ENCODE measurements at places on chromosomes 6 and 20.

DNA sequence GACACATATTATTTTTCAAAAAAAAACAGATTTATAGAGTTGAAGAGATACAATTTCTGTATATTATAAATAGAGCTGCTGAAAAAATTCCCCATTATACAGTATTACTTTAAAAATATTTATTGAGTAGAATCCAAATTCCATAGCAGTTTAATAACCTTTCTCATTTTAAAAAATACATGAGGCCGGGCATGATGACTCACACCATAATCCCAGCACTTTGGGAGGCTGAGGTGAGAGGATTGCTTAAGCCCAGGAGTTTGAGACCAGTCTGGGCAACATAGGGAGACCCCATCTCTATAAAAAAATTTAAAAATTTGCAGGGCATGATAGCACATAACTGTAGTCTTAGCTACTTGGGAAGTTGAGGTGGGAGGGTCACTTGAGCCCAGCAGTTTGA lies 13.0 kb downstream of the ATRN start:
- DNase-seq: no peak

DNA sequence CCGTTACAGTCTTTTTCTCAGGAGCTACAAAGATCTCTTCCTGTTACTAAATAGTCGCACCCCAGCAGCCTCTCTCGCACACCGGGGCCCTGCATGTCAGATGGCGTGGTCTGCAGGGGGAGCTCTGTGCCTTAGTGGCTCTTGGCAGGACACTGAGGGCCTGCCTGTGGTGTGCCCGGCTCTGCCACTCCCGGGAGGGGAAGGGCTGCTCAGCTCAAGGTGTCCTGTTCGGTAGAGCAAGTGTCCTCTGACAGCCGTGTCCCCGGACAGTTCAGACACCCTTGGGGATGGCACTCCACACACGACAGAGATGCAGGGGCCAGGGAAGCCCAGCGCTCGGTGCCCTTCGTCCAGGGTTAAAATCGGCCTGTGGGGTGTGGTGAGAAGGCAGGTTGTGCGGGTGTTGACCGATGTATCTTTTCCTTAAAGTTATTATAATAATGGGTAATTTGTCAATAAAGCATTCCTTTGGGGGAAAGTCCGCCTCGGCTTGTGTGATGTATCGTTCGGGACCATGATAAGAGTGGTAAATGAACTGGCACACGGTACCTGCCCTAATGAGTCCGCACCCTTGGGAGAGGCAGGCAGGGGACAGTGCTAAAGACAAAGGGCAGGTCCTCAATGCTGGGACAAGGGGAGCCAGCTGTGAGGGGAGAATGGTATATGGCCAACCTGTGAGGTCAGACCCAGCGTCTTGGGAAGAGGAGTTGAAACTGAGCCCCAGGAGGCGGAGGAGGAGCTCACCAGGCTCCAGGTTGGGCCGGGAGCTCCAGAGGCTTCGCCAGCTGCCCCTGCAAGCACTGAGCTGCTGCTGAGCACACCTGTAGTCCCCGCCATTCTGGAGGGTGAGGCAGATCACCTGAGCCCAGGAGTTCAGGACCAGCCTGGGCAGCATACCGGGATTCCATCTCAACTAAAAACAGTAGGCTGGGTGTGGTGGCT lies 3.6 kb upstream of the DNAJC5 start:
- no peak for DNase-seq

DNA sequence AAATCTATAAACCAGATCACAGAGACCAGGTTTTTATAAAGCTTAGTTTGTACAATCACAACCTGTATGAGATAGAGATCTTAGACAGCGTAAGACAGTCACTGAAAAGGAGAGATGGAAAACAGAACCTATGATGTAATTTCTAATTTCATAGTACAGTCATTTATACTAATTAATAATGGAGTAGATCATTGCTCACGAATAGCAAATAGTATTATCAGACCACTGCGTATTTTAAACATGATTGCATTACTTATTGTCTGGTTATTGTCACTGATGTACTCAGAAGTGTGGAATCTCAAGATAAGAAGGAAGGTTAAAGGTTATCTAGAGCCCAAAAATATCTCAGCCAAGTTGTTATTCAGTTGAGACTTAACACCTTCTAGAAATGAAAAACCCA lies 115.6 kb downstream of the KHDC1L start:
- DNase-seq: no peak

- DNase-seq: no peak
Observed at GRCh38 chr6:26029857-26030653, 57.2 kb upstream of the HFE start.

GRCh38 chr6:36216559-36216958 lies 20.0 kb downstream of the BRPF3 start:
- no peak for DNase-seq

DNA sequence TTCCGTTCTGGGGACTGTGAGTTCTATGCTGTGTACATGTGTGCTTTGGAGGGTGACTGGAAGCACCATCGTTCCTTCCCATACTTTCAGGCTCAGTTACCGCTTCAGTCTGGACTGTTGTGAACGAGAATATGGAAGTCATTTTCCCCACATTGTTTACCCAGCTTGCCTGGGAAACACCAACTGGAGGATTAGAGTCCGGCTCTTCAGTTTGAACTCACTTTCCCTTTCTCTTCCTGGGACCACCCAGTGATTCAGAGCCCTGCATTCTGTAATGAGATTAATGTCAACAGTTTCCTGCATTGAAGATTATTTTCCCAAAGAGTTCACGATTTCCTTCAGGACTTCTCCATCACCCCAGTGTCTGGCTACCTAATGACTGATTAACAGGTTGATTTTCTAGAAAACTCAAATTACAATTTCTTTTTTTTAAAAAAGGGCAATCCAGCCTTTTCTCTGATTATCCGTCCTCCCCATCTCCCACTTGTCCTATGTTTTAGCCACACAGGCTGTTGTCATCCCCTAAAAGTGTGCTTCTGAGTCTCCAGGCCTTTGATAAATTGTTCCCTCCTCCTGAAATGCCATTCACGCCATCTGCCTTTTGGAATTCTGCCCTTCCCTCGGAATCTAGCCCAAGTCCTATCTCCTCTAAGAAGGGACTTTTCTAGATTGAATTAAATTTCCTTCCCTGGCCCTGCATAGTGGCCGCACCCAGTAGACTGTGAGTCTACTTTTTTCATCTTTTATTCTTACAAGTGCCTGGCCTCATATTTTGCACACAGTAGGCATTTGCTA lies 3.3 kb upstream of the TAGAP start:
- no peak for DNase-seq

GRCh38 chr6:126156973-126157372 lies 170.6 kb downstream of the TRMT11 start:
- DNase-seq: no peak

- DNase-seq: no peak
Observed at GRCh38 chr6:148557796-148558321, 189.0 kb upstream of the UST start.

- DNase-seq: no peak
Observed at GRCh38 chr6:165052561-165053480, 256.6 kb downstream of the C6orf118 start.

GRCh38 chr6:169803271-169803811 lies 51.9 kb downstream of the ERMARD start:
- no peak for DNase-seq

GRCh38 chr6:83558975-83559374 lies 46.6 kb downstream of the PRSS35 start:
- no peak for DNase-seq

- no peak for DNase-seq
Observed at GRCh38 chr6:117480651-117481050, 1.8 kb upstream of the DCBLD1 start.

DNA sequence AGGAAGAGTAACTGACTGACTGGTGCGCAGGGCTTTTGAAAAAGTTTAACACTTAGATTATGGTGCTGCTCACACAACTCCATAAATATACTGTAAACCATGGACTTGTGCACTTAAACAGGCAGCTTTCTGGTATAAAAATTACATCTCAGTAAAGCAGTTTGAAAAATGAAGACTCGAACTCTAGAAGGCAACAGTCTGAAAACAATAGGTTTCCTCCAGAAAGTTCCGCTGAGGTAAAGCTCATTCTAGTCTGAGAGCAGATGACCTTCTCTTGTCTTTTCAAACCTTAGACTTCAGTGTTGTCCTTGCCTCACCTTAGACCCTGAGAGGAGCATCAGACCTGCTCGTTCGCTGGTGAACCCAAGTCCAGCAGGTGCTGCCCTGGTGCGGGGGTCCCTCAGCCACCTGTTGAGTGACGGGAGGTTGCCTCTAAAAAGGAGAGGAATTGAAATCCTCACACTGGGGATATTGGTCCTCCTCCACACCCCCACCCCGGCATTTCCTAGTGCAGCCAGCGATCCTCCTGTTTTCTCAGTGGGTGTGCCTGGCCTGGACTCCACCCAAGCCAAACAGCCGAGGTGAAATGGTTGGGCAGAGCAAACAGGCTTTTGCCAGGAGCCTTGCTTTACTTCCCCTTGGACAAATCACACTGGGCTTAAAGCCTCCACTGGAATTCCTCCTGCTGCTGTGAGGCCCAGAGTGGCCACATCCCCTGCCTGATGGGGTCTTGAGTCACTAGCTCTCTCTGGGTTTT lies 14.7 kb upstream of the PYGB start:
- DNase-seq: no peak

DNA sequence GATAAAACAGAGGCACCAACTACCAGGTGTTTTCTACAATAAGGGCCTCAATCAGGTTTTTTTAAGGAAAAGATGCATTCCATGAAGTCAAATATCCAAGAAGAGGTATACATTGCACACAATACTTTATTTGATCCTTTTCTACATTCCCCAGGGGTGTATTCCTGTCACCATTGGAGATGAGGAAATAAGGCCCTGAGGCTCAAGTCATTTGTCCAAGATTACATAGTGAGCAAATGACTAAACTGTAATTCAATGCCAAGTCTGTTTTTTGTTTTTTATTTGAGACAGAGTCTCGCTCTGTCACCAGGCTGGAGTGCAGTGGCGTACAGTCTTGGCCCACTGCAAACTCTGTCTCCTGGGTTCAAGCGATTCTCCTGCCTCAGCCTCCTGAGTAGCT lies 69.2 kb upstream of the CDYL start:
- DNase-seq: no peak

- no peak for DNase-seq
Observed at GRCh38 chr6:25756382-25757363, 2.1 kb downstream of the SLC17A4 start.

DNA sequence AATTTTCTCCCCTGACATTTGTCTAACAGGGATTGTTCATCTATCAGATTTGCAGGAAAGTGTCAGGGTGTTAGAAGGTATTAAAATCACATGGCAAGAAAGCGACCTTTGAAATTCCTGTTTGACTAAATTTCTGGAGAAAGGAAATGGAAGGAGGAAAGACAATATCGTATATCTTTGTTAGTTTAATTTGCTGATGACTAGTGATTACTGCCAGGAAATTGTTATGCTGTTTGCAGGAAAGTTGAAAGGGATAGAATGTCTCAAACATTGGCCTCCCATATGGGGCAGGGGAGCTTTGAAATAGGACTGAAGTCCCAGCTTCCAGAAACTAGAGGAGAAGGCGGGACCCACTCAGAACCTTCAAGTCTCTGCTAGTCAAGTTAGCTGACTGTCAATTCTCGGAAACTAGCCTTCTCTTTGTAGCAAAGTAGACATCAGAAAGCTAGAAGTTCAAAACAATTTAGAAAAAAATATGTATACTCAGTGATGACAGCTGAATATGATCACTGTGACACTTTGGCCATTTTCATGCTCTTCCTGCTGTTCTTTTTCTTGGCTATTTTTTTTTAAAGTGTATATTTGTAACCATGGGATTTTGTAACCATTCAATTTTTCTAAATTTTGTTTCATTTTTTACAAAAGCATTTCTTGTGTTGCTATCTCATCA lies 53.4 kb upstream of the RALGAPA2 start:
- DNase-seq: no peak

- DNase-seq: no peak
Observed at GRCh38 chr6:24125980-24126379, at the start of gene NRSN1. Gene NRSN1, plus strand, starts transcription at chr6:24126215. Its CDS starts 8,113 bp downstream, at chr6:24134328.

GRCh38 chr6:27617700-27618689 lies 145.1 kb upstream of the ZNF184 start:
- no peak for DNase-seq

DNA sequence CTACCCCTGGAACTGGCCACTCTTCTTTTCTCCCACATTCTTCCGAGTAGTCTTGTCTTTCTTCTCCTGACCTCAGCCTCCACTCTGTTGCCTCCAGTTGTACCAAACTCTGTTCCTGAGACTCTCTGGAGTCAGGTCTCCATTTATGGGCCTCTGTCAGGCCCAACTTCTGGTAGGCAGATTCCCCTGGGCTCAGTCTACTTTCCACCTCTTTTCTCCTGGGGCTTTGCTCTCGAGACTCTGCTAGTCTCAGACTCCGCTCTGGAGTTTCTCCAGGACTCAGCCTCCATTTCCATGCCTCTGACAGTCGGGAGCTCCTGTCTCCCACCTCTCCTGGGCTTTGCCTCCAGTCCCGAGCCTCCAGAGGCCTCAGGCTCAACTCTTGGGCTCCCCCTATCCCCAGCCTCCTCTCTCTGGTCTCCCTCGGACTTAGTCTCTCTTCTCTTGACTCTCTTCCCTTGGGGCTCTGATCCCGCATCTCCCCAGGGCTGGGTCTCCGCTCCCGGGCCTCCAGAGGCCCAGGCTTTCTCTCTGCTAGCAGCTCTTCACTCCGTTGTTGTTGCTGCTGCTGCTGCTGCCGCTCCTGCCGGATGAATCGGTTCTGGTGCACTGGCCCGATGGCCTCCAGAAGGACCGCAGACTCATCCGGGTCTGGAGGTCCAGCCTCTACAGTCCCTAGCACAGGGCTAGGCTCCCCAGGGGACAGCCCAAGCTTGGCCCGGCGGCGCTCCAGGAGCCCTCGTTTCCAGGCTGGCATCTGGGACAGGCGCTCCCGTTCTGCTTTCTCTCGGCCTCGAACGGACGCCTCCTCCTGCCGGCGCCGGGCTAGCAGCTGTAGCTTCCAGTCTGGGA lies 1.1 kb downstream of the PPP1R18 start:
- no peak for DNase-seq

GRCh38 chr6:129708496-129709195 lies 1.3 kb downstream of the ARHGAP18 start:
- no peak for DNase-seq

DNA sequence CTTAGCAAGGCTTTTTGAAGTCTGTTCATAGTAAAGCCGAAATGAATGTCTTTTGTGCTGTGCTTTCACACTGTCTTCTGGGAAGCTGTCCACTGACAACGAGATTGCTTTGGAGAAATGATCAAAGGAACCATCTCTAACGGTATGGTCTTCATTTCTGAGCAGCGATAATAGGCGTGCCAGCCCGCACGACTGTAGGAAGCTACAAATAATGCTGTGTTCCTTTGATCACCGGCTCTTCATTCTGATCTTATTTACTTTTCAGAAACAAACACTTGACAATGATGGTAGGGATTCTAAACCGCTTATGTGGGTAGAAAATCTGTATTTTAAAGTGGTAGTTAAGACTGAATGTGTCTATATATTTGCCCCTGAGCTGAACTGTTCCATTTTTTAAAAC lies 306.6 kb upstream of the EXOC2 start:
- DNase-seq: no peak

DNA sequence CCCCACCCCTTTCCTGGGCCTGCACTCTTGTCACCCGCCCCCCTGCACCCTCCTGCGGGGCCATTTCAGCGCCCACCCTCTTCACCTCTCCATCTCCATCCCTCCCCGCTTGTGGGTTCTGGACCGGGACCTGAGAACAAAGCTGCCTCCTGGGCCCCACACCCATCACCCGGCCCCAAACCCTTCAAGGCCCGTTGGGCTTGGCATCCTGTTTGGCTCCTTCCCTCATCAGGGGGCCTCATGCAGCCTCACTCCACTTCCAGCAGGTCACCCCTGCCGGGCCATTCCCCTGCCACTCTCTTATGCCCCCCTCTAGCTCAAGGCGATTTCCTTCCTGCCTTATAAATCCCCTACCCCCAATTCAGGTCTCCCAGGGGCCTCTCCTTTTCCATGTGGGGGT lies 67.4 kb downstream of the SRC start:
- DNase-seq: no peak

GRCh38 chr6:54747955-54748354 lies 98.6 kb upstream of the FAM83B start:
- no peak for DNase-seq
